ENCODE measurements at places on chromosomes 6 and 20. TPM values are rescaled to one million over a fixed set of nuclear protein-coding genes. Genes with fewer than 3 reads are reported as not detected.

The PLA2G7 gene
- not detected for total RNA-seq

The RSPO3 gene
- total RNA-seq = 0.13 TPM

The TMEM14C gene
- 164 TPM for total RNA-seq

- H3K36me3 ChIP-seq = no peaks in the 10 kb centered on the region
- DNase-seq = peak; percentile 6
- no peak overlapping the region for H3K4me3 ChIP-seq
Observed at GRCh38 chr20:58471193-58472164, 43.7 kb downstream of the APCDD1L start.

DNA sequence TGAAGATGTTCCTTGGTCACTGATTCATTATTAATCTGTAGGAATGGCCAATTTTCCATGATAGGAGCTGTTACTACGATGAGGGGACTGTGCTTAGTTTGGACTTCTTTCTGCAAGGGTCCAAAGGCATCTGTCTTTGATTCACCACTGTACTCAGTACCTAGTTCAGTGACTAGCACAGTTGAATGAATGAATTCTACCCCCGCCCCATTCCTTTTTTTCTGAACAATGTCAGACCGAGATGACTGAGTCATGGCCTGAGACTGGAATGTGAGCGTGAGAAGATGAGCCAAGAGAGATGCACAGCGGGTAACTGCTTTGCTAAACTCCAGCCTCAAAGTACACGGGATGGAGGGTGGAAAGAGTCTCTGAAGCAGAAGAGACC lies 419 bp upstream of the SNHG17 start:
- H3K27ac ChIP-seq = peak overlapping the region; percentile 81
- peaks cover 12% of the 10 kb centered on the region for H3K36me3 ChIP-seq
- H3K4me1 ChIP-seq = peaks cover 13% of the 10 kb centered on the region

DNA sequence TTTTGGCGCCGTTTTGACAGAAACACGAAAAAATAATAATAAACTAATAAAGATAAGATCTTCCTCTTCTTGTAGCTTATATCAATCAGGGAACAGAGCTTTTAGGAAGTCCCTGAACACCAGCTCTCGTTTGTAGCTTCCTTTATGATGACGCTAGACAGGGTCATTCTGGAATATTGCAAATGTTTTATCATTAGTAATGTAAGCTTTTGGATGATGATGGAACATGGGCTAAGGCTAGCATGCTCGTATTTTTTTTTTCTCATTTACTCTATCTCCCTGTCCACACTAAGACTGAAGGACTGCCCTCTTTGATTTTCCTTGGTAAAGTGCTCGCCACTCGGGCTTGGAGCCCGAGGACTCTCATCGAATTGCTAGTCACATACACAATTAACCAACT lies 22.1 kb upstream of the POM121L2 start:
- H3K4me3 ChIP-seq = no peak overlapping the region
- no peaks in the 10 kb centered on the region for H3K27me3 ChIP-seq
- DNase-seq = no peak
- no peaks in the 10 kb centered on the region for H3K4me1 ChIP-seq
- no peak overlapping the region for H3K27ac ChIP-seq
- no peaks in the 10 kb centered on the region for H3K36me3 ChIP-seq

DNA sequence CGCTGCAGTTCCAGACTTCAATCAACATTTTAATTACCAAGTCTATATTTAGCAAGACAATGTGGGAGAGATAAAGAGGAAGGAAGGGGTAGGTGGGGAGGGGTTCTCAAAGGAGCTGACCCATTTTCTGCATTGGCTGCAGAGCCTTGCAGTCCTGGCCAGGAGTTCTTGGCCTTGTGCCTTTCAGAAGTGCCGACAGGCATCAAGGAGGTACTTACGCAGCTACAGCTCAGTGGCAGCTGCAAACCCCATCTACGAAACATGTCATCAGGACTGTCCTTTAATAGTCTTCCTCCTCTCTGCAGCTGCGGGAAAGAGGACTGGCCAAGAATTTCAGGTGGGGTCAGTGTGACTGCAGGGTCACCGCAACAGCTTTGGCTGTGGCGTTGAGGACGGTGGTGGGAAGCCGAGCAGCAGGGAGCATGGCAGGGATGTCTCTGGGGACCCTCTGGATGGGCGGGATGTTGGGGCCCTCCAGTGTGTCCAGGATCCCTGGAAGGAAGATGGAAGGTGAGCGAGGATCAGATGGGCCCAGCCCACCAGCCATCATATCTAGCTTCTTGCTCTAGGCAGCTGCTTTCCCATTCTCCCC lies 1.8 kb upstream of the LRRC73 start:
- no peak for DNase-seq
- no peak overlapping the region for H3K27ac ChIP-seq
- no peak overlapping the region for H3K4me3 ChIP-seq
- H3K36me3 ChIP-seq = no peaks in the 10 kb centered on the region
- peaks cover 11% of the 10 kb centered on the region for H3K4me1 ChIP-seq
- no peaks in the 10 kb centered on the region for H3K27me3 ChIP-seq

DNA sequence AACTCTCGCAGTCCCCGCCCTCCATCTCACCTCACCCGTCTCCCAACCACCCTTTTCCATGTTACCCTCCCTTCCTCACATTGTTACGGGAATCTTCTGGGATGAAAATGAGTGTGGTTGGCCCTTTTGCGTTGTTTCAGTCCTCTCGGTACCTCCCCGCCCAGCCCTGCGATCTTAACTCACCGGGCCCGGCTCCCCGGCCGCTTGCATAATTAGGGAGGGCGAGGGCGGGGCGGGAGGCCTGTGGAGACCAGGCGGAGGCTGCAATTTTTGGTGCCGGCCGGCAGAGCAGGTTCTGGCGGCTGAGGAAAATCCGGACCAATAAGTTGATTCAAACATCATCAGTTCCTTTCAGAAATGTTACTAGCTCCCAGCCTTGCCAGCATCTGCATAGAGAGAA lies 25.2 kb downstream of the TFAP2B start:
- no peak for DNase-seq
- H3K27ac ChIP-seq = no peak overlapping the region
- peaks cover 67% of the 10 kb centered on the region for H3K27me3 ChIP-seq
- no peak overlapping the region for H3K4me3 ChIP-seq

GRCh38 chr6:65998544-65998943 lies 291.5 kb upstream of the EYS start:
- H3K27ac ChIP-seq = no peak overlapping the region
- DNase-seq = no peak
- H3K36me3 ChIP-seq = no peaks in the 10 kb centered on the region
- no peak overlapping the region for H3K4me3 ChIP-seq
- no peaks in the 10 kb centered on the region for H3K27me3 ChIP-seq
- H3K4me1 ChIP-seq = no peaks in the 10 kb centered on the region

DNA sequence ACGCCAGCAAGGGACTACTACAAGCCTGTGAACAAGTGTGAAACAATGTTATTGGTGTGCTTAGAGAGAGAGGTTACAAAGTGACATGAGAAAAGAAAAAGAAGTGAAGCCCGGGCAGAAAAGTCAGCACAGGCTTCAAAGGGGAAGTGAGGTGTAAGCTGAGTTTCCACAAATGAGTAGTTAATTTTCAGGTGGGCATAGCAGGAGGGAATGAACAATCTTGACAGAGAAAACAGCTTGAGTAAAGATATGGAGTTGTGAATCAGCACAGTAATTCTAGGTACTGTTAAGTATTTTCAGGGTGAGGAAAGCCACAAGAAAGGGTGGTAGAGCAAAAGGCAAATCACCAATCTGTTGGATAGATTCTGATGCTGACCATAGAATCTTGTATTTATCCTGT lies 4.3 kb downstream of the KCNQ5 start:
- no peak for DNase-seq
- no peak overlapping the region for H3K27ac ChIP-seq
- H3K4me3 ChIP-seq = no peak overlapping the region
- H3K4me1 ChIP-seq = peaks cover 8% of the 10 kb centered on the region

- DNase-seq = no peak
- no peaks in the 10 kb centered on the region for H3K36me3 ChIP-seq
- no peaks in the 10 kb centered on the region for H3K4me1 ChIP-seq
- H3K27me3 ChIP-seq = no peaks in the 10 kb centered on the region
- no peak overlapping the region for H3K4me3 ChIP-seq
Observed at GRCh38 chr6:51568771-51569170, 518.6 kb downstream of the PKHD1 start.

DNA sequence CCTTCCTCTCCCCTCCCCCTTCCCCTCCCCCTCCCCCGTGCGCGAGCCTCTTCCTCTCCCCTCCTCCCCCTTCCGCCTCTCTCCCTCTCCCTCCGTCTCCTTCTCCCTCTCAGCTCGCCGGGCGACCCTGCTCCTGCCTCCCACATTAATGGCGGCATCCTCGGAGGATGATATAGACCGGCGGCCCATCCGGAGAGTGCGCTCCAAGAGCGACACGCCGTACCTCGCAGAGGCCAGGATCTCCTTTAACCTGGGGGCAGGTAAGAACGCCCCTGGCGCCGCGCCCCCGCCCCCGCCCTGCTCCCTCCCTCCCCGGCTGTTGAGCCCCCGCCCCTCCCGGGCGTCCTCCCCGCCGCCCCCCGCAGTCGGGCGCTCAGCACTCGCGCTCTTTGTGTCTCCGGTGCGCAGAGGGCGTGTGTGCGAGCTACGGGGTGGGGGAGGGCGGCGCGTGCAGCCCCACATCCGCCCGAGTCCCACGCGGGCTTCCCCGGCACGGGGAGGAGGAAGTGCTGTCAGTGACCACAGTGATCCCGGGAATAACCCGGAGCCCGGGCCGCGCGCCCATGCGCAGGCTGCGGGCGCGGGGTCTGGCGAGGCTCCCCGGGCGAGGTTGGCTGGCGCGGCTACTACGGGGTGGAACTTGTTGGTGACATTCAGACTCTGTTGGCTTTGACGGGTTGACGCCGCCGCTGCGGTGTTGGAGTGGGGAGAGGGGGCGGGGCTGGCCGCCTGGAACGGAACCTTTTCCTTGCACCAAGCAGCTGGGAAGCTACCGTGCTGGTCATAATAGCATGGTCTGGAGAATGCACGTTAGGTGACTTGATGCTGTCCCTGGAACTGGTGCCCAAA lies 33.2 kb downstream of the PHACTR1 start:
- H3K27me3 ChIP-seq = peaks cover 19% of the 10 kb centered on the region
- no peak overlapping the region for H3K27ac ChIP-seq
- no peaks in the 10 kb centered on the region for H3K4me1 ChIP-seq
- peak overlapping the region; percentile 44 for H3K4me3 ChIP-seq
- peak; percentile 10 for DNase-seq

- DNase-seq = no peak
- no peak overlapping the region for H3K4me3 ChIP-seq
- H3K4me1 ChIP-seq = no peaks in the 10 kb centered on the region
- no peaks in the 10 kb centered on the region for H3K36me3 ChIP-seq
- H3K27me3 ChIP-seq = no peaks in the 10 kb centered on the region
Observed at GRCh38 chr6:33163540-33163939, 28.7 kb downstream of the COL11A2 start.

DNA sequence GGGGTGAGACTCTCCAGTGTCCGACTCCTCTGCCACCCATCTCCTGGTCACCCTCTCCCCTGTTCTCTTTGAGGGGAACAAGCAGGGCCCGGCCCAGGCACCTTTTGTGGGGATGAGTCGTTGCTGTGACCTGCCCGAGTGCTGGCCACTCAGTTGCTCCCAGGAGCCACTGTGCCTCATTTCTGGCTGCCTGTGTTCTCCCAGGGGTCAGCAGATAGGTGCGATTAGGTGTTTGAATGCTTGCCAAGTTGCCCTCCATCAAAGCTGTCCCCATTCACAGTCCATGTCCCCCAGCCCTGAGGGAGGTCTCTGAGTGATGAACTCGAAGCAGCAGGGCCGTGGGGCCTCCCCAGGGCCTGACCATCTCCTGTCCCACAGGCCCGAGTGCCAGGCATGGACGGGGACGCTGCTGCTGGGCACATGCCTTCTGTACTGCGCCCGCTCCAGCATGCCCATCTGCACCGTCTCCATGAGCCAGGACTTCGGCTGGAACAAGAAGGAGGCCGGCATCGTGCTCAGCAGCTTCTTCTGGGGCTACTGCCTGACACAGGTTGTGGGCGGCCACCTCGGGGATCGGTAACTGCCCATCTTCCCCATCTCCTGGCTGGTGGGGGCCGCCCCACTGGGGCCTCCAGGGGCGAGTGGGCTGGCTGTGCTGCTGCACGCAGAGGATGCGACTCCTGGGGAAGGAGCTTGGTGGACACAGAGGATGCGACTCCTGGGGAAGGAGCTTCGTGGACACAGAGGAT lies 4.1 kb downstream of the SLC17A9 start:
- H3K4me1 ChIP-seq = peaks cover 7% of the 10 kb centered on the region
- H3K36me3 ChIP-seq = no peaks in the 10 kb centered on the region
- no peaks in the 10 kb centered on the region for H3K27me3 ChIP-seq
- no peak for DNase-seq

GRCh38 chr6:109295109-109295773 lies 87.0 kb downstream of the CD164 start:
- 0 out of 2 replicates have a peak, but pooled peaks cover 4% of the 10 kb centered on the region for H3K27me3 ChIP-seq
- H3K27ac ChIP-seq = no peak overlapping the region
- no peak for DNase-seq
- no peaks in the 10 kb centered on the region for H3K36me3 ChIP-seq
- H3K4me3 ChIP-seq = no peak overlapping the region

- no peaks in the 10 kb centered on the region for H3K27me3 ChIP-seq
- no peak overlapping the region for H3K27ac ChIP-seq
- DNase-seq = no peak
- no peaks in the 10 kb centered on the region for H3K36me3 ChIP-seq
- H3K4me3 ChIP-seq = no peak overlapping the region
Observed at GRCh38 chr6:52734072-52734471, 29.2 kb downstream of the GSTA2 start.

DNA sequence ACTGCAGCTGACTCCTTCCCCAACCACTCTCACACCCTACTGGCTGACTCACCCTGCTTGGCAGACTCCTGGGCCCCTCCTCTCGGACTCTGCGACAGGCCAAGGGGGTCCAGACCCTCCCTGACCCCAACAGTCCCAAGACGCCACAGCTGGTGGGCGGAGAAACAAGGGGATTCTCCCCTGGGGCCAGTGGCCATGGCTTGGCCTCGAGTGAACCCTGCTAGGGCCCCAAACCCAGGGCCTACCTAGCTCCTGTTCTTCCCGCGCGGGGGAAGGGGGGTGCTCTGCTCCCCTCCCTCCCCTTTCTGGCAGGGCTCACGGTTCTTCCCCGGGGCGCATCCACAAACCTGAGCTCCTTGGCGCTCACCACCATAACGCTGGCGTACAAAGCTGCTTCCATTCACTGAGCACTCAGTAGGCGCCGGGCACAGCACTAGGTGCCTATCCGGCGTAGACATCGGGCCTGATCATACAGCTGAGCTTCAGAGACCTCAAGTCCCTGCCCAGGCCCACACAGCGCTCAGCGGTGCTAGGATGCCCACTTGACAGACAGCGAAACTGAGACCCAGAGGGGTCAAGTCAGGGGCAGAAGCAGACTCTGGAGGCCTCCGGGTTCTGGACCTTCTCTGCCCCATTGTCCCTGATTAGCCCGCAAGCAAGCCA lies 597 bp downstream of the ADA start:
- H3K36me3 ChIP-seq = no peaks in the 10 kb centered on the region
- H3K27me3 ChIP-seq = no peaks in the 10 kb centered on the region
- peaks cover 4% of the 10 kb centered on the region for H3K4me1 ChIP-seq

- no peak overlapping the region for H3K27ac ChIP-seq
- no peaks in the 10 kb centered on the region for H3K4me1 ChIP-seq
- no peak overlapping the region for H3K4me3 ChIP-seq
- no peaks in the 10 kb centered on the region for H3K36me3 ChIP-seq
Observed at GRCh38 chr6:2810092-2810671, 31.5 kb downstream of the SERPINB1 start.

- H3K27me3 ChIP-seq = no peaks in the 10 kb centered on the region
- H3K4me3 ChIP-seq = no peak overlapping the region
- no peak overlapping the region for H3K27ac ChIP-seq
Observed at GRCh38 chr20:7399114-7399513, 541.1 kb downstream of the HAO1 start.

- peaks cover 30% of the 10 kb centered on the region for H3K4me1 ChIP-seq
- no peaks in the 10 kb centered on the region for H3K27me3 ChIP-seq
Observed at GRCh38 chr6:52498538-52499017, 78.3 kb downstream of the TRAM2 start.

GRCh38 chr6:134324766-134325165 lies 6.9 kb upstream of the SGK1 start:
- no peak overlapping the region for H3K27ac ChIP-seq
- H3K36me3 ChIP-seq = no peaks in the 10 kb centered on the region
- no peaks in the 10 kb centered on the region for H3K4me1 ChIP-seq
- no peak overlapping the region for H3K4me3 ChIP-seq
- H3K27me3 ChIP-seq = no peaks in the 10 kb centered on the region

Data from GM23248 (cell line).